ENCODE measurements at places on chromosomes 11 and 22. TPM values are rescaled to one million over a fixed set of nuclear protein-coding genes. Genes with fewer than 3 reads are reported as not detected.
A peak's percentile ranks its signal among the peaks of the same experiment; 100 is the strongest.

GRCh38 chr22:26658671-26659478 lies 1.5 kb downstream of the MIAT start:
- peak; percentile 68 for DNase-seq

The ARHGEF12 gene
- total RNA-seq: 105 TPM

- no peak for DNase-seq
Observed at GRCh38 chr22:36613958-36614357, 85.0 kb upstream of the EIF3D start.

DNA sequence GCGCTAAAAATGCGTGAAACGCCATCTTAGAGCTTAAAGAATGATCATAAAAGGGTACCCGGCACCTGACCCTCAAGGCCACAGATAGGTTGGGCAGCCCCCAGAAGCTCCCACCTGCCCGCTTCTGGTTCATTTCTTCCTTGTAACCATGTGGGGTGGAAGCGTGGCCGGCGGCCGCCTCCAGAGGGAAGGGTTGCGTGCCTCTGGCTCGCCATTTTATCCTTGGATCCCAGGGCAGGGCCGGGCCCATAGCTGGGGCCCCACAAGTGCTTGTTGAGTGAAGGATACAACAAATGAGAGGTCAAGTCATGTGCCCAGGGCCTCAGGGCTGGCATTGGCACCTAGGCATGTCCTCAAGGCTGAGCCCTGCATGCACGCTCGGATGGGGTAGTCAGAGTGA lies 5.9 kb downstream of the PCNX3 start:
- DNase-seq: no peak

The IRAG1 gene
- total RNA-seq: 19.4 TPM

DNA sequence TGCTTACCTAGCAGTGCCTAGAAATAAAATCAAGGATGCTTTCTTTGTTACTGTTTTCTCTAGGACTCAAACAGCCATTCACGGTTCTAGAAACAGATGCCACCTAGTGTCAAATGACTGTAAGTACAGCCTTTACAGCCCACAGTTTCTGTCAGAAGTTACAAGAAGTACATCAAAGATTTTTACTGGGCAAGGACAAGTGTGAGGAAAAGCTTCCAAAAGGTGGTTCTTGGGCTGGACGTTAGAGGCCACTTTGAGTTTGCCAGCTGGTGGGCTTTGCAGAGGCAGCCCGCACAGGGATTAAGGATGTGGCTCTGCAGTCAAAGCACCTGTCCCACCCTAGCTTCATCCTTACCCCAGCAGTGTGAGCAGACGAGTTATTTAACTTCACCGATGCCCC lies 6.9 kb downstream of the KMT5B start:
- DNase-seq: no peak

- no peak for DNase-seq
Observed at GRCh38 chr22:19644314-19645223, 69.7 kb upstream of the SEPTIN5 start.

- DNase-seq: no peak
Observed at GRCh38 chr11:95268391-95268790, 37.4 kb upstream of the SESN3 start.

The BRSK2 gene
- 0.14 TPM for total RNA-seq

- DNase-seq: no peak
Observed at GRCh38 chr11:70590356-70590991, 192.1 kb downstream of the CTTN start.

DNA sequence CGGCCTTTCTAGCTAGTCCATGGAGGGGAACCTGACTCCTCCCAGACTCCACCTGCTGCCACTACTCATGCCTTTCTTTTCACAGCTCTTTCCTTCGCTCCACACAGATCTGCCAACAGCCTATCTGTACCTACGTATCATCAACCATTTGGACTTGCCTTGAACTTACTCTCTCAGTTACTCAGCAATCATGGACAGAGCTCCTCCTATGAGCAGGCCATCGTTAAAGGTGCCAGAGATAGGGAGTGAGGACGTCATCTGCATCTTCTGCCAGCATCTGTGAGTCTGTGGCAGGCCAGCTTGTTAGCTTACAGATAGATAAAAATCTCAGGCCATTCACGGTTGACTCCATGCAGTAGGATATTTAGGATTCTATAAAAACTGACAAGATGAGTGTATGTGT lies 162.9 kb upstream of the ZBED5 start:
- DNase-seq: no peak
